Fibroblast of pulmonary artery (primary cell): ENCODE measurements at places on chromosomes 11 and 22.

DNA sequence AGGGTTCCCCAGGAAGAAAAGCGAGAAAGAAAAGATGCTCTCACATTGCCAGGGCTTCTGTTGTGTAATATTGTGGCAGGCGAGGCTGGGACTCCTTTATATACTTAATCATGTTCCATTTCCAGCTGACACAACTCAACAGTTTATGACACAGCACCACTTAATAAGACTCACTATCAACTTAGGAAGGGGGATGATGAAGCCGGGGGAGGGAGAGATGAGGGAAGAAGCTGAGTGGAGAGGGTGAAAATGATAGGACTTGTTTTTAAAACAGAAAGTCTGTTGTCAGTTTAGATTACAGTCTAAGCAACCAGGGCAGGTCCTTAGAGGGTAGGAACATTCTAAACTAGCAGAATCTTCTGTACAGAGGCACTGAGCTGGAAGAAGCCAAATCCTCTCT is 397.0 kb downstream of the NXPE2 start:
- no peak for DNase-seq

DNA sequence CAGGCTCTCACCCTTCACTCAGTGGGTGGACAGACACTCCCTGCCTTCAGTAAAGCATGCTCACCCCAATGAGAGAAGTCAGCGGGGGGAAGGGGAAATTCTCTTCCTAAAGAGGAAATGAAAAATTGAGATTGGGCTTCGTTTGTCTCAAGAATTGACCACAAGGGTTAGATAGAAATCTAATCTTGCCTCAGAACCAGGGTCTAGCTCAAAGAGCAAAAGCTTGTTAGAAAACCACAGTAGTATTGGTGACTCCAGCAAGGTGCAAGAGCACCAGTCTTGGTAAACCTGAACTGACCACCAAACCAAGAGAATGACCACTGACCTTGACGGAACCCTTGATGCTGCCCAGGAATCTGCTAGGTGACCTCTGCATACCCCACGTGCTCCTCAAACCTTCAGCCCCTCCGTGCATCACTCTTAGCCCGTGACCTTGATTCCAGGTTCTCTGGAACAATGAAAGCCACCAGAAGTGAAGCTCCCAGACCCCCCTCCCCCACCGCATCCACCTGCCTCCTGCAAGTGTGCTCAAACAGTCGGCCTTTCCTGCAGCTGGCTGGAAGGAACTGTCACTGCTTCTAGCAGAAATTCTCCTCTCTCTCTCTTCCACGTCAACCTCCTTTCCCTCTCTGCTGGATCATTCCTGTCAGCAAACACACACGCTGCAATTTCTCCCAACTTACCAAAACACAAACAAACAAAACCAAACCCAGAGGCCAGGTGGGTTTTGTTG is 3.1 kb upstream of the TMA7B start:
- no peak for DNase-seq

- DNase-seq = peak; percentile 1
These were observed 212.8 kb downstream of the DSCAML1 start for GRCh38 chr11:117584056-117584830.

DNA sequence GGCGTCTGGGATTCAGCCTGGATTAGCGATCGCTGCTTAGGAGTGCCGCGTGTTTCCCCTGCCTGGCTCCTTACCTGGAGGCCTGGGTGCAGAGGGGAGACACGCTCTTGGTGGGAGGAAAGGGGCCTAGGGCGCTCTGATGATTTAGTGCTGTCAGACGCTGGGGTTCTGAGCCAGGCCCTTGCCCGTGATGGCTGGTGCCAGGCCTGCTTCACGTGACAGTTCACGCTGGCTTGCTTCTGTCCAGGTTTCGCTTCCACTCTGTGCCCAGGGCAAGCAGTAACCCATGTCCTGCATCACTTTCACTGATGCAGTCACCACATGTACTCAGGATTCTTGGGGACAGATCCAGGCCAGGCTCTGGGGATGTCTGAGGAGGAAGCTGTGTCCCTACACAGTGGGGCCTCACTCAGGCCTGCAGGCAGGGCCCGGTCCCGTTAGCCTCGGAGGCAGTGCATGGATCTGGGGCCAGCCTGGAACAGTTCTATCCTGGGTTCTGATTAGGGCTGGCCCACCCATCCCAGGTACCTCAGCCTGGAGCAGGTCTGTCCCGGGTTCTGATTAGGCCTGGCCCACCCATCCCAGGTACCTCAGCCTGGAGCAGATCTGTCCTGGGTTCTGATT is 1220.9 kb downstream of the BRD1 start:
- DNase-seq = no peak

DNA sequence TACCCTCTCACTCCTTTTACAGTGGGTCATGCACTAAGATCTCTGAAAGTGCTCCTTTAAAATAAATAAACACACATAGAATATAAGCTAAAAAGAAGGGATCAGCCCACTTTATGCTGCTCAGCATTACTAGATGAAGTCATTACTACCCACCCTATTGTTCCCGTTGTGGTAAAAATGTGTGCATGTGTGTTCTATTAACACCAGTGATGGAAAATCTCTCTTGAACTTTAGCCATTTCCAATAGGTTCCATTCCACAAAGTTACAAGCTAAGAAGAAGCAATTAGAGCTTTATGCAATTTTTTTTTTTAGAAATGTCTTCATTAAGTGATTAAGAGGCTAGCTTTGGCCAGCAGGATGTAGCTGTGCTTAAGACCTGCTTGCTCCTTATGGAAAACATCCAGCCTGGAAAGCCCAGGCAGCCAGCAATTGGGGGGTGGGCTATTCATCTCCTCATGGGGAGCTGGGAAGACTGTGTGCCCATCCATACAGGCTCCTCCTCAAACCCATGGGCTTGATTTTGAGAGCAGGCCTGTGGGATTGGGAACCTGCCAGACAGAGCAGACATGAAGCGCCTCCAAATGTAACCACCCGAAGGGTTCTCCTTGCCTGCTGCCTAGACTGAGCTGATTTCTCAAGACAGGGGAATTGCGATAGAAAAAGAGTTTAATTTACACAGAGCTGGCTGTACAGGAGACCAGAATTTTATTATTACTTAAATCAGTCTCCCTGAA is 92.9 kb upstream of the PARVA start:
- peak; percentile 53 for DNase-seq

DNA sequence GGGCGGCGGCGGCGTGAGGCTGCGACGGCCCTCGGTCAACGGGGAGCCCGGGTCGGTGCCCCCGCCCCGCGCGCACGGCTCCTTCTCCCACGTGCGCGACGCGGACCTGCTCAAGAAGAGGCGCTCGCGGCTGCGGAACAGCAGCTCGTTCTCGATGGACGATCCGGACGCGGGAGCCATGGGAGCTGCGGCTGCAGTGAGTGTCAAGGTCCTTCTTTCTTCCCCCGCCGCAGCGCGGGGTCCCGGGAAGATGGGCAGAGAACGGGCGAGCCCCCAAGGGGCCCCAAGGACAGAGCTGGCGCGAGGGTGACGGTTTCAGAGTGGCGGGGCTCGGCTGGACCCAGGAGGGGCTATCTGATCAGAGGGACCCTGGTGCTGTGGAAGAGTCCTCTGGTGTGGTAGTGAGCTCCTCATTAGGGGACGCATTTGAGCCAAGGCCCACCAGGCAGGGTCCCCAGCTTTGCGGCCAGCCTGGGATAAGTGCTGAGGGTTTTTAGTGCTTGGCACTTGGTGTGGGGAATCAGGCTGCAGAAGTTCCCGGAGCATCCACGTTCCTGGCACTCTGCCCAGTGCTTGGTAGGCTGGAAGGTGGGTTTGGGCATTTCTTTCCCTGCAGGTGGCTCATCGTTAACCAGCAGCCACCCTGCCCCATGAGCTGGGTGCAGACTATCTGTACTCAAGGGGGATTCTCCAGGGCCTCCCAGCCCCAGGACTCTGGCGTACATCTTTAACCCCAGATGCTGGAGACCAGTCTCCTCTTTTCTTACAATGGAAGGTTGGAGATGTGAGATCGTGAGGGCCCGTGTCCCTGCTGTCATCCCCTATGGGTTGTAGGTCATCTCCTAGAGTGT is 9.8 kb downstream of the EHBP1L1 start:
- no peak for DNase-seq

DNA sequence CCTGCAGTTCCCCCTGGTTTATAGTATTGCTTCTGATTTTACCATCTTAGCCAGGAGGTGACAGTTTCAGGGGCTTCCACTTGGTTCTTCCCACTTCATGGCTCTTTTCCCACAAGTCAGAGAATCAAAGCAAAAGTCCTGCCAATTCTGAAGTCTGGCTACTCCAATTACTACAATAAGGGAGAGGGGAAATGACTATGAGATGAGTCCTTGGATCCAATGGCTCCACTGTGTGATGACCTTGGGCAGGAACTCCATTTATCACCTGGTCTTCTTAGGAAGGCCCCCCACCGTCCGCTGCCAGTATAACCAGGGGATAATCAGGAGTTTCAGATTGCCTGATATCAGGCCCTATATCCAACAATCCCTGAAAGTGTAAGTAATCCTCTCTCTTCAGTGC is 31.6 kb upstream of the CCND1 start:
- no peak for DNase-seq

- no peak for DNase-seq
These were observed 5.0 kb downstream of the MIF start for GRCh38 chr22:23899042-23899745.

DNA sequence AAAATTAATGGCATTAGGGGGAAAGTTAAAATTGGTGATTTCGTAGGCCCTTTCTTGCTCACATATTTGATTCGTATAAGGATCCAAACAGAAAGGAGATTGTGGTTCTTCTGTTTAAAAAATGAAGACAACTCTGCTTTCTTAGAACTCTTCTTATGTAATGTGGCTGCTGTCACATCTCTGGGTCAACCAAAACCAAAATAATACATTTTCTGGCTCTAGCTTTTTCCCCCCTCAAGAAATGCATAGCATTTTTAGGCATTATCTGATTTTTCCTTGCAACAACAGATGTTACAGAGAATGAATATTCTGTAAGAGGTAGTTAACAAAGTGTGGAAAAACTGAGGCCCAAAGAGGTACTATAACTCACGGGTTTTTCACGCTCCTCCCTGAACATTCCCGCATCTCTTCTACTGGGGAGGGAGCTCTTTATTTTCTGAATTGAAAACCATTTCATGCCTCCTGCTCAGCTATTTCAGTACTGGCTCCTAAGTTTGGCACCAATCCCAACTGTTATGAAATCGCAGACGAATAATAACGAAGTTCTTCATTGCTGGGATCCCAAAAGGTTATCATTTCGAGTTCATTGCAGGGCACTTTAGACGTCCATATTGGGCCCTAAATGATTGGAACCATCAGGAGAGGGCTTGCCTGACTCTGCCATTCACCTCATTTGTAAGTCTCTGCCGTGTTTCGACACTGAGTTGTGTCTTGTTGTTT is 17.1 kb downstream of the GRAP2 start:
- peak; percentile 25 for DNase-seq

DNA sequence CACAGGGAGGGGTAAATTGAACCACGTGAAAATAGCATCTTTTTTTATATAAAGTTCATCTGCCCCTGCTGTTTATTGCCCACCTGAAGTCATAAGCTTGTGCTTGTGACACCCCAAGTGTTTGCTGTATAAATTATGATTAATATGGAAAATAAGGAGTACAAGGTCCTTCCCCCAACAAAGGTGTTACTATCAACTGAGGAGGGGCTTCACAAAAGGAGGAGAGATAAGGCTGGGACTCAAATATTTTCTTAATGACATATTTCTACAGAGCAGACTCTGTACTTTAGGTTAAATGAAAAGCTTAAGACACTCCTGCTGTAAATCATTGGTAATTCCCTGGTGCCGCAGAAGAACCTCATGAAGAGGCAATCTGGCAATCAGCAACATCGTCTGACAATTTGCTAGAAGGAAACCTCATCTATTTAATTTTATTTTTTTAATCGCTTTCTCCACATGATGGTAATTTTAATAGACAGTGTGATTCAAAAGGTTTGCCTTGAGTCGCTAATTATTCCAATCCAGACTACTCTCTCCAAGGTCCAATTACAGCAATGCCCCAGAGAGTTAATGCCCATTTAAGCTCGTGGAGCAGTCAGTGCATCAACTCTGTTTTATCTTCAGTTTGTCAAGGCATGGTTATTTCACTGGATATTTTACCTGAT is 1432.4 kb downstream of the FAM181B start:
- DNase-seq = no peak

- no peak for DNase-seq
These were observed 110.4 kb upstream of the CSNK2A3 start for GRCh38 chr11:11463405-11463804.

DNA sequence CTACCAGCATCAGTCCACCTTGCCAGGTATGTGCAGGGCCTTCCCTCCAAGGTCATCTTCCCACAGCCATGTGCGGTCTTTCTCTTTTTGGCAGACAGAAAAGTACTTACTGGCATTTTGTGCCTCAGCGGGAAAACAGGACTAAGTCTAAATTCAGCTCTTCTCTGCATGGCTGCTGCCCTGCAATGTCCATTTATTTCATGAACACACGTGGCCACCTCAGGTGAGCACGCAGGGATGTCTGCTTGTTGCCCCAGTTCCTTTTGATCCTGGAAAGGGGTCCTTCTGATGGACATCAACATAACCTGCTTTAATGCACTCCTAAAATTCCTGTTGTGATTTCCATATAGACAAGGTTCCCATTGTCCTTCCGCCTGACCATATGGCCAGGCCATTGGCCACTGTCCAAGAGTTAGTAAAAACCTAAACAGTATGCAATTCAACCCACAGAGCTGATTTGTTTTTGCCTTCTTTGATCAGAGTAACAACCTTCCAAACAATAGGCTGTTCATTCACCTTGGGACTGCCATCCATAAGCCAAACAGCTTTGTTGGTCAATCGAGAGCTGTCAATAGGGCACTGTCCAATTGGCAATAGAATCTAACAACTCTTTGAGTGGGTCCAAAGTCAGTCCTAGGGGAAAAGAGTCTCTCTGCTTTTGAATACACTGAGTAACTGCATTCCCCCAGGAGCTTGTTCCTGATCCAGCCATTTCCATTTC is 5.9 kb downstream of the TREH start:
- no peak for DNase-seq
